ENCODE measurements at places on chromosomes 7 and 10.

GRCh38 chr7:15370441-15370840, 191.4 kb downstream of the AGMO start:
- no peak for DNase-seq

GRCh38 chr7:19336836-19337383, 191.7 kb upstream of the FERD3L start:
- no peak for DNase-seq

GRCh38 chr10:103859161-103860086, 4.0 kb upstream of the SH3PXD2A start:
- no peak for DNase-seq

- no peak for DNase-seq
These were observed 534 bp downstream of the PSMA2 start for GRCh38 chr7:42931447-42931833.

- no peak for DNase-seq
These were observed 34.3 kb upstream of the TMEM26 start for GRCh38 chr10:61487506-61487905.

DNA sequence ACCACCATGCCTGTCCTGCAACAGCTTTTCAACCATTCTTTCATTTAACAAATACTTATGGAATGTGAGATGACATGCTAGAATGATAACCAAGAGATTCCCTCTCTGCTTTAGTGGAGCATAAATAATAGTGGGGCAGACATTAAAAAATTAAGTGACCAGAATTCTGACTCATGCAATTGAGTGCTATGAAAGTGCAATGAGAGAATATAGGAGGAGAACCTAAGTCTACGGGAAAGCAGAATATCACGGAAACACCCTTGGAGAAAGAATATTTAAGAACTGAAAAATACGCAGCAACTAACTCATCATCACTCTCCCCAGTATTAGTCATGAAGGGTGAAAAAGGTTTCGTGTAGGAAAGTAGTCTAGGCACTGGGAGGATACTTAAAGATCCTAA, 7.1 kb downstream of the KIF5B start:
- DNase-seq = no peak

- no peak for DNase-seq
These were observed 259.7 kb downstream of the CALN1 start for GRCh38 chr7:72152161-72153131.

All from stimulated activated CD8-positive, alpha-beta memory T cell treated with anti-CD3 and anti-CD28 coated beads, Interleukin-7, amount 100 ng/mL, for 1 hour (primary cell).